Breast epithelium (tissue), 4 donors: ENCODE measurements at places on chromosomes 12 and 14.
A peak's percentile ranks its signal among the peaks of the same experiment; 100 is the strongest.

DNA sequence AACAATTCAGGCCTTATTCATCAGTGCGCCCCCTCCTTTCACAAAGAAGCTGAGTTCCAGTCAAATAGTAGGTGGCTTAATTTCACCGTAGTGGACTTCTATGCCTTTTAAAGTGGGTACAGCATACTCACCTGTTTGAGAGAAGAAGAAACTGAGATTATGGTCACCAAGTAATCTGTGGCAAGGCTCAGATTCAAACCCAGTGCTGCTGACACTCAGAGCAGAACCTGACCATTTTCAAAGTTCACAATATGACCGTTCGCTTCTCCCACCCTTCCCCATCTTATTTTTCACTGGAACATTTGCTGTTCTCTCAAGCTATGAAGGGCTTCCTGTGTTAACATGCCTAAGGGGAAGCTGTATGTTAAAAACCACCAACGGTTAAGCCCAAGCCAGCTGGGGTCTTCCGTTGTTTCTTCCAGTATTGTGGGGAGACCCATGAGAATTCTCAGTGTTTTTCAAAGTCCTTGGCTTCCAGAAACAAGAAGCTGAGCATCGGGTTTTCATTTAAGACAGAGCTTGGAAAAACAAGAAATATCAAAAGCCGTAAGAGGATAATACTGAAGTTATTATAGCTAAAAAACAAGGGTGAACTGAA lies 6.1 kb upstream of the PSMA6 start:
- DNase-seq = no peak

DNA sequence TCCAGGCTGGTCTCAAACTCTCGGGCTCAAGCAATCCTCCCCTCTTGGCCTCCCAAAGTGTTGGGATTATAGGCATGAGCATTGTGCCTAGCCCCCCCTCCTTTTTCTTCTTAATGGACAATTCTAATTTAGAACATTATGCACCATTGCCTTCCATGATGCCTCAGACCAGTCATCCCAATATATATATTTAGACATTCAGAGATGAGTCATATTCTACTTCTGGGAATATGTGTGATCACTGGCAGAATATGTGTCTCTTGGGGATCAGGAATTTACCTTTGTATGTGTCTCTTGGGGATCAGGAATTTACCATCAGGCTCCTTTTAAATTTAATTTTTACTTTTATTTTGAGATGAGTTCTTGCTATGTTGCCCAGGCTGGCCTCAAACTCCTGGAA lies 7.5 kb upstream of the CCDC177 start:
- no peak for DNase-seq

DNA sequence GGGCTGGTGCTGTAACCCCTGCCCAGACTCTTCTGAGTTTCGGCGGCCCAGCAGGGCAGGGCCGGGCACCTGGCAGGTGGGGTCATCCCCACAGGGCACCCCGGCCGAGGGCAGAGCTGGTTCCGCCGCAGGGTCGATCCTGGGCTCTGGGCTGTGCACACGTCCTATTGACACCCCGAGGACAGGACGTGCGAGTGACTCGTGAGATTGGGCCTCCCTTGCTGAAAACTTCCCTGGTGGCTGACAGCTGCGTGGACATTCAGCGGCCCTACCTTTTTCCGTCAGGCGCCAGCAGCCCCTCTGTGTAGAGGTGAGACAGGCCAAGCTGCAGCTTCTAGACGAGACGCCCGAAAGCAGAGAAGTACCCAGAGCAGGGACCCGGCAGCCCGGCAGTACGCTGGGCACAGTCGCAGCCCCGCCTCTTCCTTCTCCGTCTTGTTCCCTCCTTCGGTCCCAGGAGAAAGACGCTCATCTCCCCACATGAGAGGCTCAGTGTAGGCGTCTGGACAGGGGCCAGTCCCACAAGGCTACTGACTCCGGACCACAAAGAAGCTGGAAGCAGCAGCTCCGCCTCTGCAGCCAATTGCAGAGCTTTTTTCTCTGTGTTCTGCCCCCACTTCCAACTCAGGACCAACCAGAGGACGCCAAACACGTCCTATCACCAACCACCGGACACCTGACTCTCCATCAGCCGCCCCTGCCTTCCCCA lies at the start of gene LRCOL1:
Gene LRCOL1 (minus strand): TSS at position 532 of the 709 bp plus-strand sequence. CDS start 4,331 bp downstream, outside the sequence.
- peak; percentile 52 for DNase-seq

DNA sequence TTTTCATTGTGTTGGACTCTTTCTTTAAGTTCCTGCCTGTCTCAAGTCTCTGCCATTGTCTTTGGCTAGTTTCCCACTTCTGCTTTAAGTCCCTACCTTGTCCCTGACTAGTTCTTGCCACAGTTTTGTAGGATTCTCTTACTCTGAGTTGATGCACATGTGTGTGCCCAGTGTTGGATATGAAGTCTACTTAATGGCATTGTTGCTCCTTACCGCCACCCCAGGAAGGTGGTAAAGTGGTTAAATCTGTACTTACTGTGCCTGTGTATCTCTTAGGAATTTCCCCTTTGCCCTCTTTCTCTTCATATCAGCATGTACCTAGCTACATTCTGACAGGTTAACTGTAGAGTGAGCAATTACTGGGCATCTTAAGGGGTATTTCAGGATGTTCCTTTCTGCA lies 227.1 kb downstream of the NUBPL start:
- DNase-seq = no peak

DNA sequence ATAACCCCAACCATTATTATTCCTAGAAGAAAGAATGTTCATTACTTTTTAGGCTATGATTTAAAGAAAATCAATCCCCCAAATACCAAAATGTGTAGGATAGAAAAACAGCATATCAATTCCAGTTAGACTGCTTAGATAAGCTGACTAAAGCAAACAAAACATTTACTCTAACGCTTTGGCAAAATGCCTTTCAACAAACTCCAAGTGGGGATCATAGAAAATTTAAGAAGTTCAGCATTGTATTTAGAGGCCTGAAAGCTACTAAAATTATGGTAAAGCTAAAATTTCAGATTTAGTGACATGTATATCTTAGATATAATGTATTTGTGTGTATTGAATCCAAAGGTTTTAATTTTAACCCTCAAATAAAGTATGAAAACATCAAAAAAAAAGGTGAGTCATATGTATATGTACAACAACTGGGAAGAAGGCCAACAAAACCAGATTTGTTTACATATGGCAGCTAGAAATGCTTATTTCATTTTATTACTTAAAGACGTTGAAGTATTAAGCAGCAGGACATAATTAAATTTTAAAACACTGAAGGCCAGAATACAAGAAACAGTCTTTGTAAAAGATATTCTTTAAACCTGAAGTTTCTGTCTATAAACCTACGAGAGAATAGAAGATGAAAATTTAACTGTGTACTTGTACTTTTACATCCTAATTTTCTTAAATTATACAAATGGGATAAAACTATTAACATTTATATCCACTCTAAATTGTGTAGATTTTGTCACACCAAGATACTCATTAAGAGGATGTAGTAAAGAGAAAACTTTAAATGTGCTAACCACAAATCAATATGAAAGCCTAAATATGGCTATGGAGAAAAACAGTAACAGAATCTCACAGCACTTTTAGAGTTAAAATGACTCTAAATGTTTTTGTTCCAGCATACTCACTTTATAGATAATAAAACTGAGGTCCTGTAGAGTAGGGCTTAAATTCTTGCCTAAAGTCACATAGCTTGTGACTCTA lies 71.4 kb downstream of the SLC41A2 start:
- DNase-seq = no peak

DNA sequence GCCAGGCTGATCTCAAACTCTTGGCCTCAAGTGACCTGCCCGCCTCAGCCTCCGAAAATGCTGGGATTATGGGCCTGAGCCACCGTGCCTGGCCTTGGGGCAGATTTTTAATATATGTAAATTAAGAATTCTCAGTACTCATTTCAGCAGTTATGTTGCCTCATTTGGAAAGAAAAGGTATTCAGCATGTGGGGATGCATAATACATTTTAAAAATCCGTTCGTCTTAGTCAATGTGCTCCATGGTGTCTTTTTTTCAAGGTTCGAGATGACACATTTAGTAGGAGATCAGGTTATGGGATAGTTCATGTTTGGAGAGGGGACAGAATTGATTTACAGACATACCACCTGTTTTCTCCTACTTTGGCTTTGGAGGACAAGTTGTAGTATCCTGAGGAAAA lies 10.2 kb downstream of the SYNE2 start:
- no peak for DNase-seq

- DNase-seq = no peak
Observed at GRCh38 chr14:80764921-80765507, 176.5 kb downstream of the CEP128 start.

DNA sequence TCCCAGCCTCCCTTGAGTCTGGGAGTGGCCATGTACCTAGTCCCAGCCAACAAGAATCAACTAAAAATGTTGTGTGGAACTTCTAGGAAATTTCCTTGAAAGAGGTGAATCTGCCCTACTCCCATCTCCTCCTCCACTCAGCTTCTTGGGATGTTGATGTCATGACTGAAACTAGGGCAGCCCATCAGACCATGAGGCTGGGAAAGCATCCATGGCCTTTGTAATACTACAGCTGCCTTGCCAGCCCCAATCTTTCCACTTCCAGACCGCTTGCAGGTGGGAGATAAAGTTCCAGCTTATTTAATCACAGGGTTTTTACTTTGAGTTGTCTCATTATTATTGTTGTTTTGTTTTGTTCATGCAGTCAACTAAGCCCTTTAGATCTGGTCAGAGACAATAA lies 170.3 kb upstream of the LMNTD1 start:
- DNase-seq = no peak

DNA sequence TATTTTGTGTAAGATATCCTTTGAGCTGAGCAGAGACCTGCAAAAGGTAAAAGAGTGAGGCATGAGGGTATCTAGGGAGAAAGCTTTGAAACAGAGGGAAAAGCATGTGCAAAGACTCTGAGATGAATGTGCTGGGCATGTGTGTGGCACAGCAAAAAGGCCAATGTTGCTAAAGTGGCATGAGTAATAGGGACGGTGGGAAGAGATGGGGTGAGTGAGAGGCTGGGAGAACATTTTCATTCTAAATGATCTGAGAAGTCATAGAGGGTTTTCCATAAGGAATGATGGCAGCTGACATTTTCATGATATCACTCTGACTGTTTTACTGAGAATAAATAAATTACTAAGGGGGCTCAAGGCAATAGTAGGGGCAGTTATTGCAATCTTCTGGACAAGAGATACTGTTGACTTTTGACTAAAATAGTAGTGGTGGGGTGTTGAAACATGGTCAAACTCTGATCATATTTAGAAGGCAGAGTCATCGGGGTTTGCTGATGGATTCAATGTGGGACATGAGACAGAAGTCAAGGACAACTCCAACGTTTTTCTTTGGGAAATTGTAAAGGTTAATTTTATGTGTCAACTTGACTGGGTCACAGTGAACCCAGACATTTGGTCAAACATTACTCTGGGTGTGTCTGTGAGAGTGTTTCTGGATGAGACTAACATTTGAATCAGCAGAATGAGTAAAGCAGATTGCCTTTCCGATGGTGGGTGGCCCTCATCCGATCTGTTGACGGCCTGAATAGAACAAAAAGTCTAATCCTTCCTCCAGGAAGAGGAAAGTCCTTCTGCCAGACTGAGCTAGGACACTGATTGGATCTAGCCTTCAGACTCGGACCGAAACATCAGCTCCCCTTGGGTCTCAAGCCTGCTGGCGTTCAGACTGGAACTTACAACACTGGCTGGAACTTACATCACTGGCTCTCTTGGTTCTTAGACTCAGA lies 193.9 kb upstream of the PLXNC1 start:
- DNase-seq = no peak

GRCh38 chr12:100474617-100475016 lies 951 bp downstream of the NR1H4 start:
- no peak for DNase-seq

DNA sequence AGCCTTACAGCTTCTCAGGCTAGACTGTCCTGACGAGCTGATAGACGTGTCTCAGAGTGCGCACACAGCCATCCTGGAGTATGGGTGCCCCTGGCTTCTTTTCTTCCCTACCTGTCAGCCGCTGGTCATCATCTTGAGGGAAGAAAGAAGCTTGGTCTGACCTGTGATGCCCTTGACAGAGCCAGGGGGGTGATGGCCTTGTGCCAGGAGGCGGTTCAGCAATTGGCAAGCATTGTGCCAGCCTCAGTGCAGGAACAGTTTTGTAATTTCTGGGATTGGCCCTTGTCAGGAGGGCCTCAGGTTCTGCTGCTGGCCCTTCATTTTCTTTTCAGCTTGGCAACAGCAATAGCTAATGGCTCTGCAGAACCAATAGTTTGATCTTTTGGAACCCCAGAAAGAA lies 80.1 kb downstream of the ADCK1 start:
- DNase-seq = no peak

GRCh38 chr14:92492258-92492657 lies 21.3 kb upstream of the RIN3 start:
- no peak for DNase-seq

- no peak for DNase-seq
Observed at GRCh38 chr14:64815257-64815656, 64.5 kb downstream of the SPTB start.

DNA sequence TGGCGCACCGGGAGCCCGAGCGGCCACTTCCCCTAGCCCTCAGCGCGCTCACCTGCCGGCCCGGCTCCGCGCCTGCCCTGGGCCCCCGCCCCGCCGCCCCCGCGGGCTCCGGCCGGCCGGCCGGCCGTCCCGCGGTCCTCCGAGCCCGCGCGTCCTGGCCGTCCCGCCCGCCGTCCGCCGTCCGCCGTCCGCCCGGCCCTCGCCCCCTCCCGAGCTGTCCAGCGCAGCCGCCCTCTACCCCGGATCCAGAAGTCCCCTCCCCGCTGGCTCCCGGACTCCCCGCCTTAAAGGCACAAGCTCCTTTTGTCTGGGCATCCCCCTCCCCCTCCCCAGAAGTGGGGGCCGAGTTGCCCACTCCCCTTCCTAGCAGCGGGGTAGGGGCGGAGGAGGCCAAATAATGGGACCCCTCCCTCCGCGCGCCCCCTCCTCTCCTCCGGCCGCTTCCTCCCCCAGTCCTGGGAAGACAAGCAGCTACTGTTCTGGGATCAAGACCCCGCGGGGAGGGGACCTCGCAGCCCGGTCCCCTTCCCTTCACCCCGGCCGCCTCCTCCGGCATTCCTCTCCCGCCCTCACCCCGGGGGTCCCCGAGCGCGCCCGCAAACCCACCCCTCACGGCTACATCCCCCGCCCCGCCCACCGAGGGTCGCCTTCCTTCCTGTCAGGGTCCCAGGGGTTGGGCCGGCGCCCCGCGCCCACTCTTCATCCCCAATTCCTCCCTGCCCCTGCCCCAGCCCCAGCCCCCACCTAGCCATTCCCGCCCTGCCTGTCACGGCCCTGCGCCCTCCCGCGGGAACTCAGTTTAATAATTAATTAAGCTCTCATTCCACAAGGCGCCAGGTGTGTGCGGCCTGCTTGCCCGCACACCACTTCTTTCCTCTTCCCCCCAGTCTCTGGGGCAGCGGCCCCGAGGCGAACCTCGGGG lies at the start of gene ADCY6:
Gene ADCY6 (minus strand): TSS at position 236 of the 922 bp plus-strand sequence. CDS start 5,655 bp downstream, outside the sequence.
- peak; percentile 56 for DNase-seq

- no peak for DNase-seq
Observed at GRCh38 chr12:6554168-6555017, 1.4 kb downstream of the IFFO1 start.
